ENCODE measurements at places on chromosomes 6 and 20.

DNA sequence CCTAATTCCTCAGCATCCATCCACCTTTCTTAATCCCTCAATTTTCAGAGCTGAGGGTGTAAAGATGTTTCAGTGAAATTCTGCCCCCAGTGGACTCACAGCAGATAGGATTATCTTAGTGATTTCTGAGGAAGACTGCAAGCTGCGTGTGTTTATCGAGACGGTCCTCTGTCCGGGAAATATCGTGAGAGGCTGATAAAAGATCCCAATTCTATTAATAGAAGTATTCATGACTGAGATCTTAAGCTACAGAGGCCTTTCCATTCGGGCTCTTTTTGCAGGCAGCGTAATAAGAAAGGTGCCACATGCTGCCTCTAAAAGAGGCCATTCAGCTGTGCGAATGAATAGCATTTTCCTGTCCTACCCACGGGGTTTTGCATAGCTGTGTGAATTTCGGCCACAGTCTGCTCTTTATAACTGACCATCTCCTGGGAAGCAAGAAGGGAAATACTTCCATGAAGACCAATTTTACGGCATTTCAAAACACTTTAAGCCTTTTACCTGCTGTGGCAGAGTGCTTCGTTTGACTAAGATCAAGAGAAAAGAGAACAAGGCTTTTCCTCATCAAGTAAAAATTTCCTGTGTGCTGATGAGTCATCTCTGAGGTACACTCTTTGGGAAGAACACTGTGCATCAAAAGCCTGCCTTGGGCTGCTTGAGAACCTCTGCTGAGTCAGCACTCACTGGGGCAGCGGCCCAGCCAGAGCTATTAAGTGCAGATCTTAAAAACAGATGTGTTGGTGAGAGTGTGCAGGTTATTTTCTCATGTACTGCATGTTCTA lies 208.8 kb downstream of the ARHGAP18 start:
- no peak for DNase-seq

- DNase-seq = no peak
These were observed 193.7 kb downstream of the GPX5 start for GRCh38 chr6:28719275-28719940.

DNA sequence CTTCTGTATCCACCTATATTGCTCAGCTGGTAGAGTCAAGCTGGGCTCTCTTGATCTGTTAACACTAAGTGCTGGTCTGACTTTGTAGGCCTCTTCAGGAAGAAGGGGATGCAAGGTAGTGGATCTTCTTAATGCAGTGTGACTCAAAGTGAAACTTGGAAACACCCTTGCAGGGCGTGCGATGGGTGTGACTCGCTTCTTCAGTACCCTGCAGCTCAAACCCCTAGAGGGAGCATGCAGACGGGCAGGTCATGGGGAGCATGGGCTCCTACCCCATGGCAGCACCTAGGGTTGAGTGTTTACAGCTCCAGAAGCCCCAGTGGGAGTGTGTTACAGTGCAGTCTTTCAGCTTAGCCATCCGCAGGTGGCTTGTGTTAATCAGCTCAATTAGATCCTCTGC lies 757 bp upstream of the SAMD3 start:
- DNase-seq = peak; percentile 14

DNA sequence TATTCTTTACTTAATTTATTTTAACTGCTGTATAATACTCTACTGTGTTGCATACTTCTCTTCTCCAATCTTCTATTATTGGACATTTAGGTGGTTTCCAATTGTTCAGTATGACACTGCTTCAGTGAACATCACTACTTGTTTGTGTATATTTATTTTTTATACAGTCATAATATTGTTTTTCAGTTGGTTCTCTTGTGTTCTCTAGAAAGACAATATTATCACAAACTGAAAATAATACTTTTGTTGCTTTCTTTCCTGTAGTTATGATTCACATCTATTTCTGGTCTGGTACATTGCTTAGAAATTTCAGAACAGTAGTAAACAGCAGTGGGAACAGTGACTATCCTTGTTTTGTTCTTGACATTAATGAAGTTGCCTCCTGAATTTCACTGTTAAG lies 62.8 kb upstream of the GTSF1L start:
- DNase-seq = no peak

DNA sequence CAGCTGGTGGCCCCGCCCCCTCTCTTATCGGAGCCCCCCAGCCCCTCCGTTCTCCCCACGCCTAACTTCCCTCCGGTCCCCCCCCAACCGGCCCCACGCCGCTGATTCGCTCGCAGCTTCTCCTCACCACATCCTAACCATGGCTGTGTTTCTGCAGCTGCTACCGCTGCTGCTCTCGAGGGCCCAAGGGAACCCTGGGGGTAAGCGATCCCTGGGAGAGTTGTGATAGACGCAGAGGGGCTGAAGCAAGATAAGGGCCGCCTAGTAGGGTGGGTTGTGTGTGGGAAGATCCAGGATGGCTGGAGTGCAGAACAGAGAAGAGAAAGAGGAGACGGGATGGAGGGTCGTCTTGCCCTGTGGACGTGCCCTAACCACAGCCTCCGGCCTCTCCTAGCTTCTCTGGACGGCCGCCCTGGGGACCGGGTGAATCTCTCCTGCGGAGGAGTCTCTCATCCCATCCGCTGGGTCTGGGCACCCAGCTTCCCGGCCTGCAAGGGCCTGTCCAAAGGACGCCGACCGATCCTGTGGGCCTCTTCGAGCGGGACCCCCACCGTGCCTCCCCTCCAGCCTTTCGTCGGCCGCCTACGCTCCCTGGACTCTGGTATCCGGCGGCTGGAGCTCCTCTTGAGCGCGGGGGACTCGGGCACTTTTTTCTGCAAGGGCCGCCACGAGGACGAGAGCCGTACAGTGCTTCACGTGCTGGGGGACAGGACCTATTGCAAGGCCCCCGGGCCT lies at the start of gene MPIG6B:
Gene MPIG6B, plus strand, starts transcription at position 129 of the 735 bp plus-strand sequence. Its CDS starts 11 bp downstream, at position 140.
- DNase-seq = no peak

DNA sequence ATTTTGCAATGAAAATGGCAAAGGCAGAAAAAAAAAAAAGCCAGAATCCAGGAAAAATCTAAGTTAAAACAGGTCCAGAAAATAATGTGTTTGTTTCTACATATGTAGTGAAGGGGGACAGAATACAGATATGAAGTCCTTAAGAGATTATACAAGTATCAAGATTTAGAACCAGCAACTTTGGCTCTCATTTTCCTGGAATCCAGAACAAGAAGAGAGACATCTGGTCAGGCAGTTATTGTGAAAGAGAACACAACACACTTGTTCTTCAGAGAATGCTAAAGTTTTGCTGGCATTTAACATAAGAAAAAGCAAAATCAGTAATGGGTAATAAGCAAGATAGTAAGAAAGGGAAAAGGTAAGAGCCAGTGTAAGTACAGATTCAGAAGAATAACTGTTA lies 21.1 kb downstream of the BAG2 start:
- no peak for DNase-seq

DNA sequence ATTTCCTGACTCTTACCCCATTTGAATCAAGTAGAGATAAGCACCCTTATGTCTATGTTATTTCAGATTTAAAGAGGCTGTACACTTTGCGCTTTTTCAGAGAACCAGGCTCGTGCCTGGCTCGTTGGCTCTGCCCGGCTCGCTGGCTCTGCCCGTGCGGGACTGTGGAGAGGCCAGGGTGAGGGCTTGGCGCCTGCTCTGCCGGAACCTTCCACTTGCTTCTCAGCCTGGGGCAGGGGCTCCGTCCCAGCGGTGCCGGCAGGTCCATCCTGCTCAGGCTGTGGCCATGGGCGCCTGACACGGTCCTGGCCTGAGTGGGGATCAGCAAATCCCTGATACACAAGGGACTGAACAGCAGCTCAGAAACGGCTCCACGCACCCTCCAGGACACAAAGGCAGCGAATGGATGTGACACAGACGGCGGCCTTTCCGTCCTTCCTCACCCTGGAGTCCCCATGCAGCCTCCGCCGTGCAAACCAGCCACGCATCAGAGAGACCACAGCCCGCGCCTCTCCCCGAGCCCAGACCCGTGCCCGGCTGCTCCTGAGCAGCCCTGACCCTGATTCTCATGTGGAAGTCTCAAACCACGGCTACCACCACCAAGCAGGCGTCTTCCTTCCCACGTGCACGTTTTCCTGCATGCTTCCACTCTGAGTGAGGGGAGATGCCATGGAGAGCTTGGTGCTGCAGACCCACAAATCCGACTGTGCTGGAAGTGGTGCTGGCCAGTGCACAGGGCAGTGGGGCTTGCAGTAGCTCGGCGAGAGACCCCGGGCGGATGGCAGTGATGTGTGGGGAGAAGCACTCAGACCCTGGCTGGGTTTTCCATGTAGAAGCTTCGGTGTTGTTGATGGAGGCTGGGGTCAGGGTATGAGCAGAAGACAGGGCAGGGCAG lies 233.9 kb downstream of the ERMARD start:
- DNase-seq = no peak

DNA sequence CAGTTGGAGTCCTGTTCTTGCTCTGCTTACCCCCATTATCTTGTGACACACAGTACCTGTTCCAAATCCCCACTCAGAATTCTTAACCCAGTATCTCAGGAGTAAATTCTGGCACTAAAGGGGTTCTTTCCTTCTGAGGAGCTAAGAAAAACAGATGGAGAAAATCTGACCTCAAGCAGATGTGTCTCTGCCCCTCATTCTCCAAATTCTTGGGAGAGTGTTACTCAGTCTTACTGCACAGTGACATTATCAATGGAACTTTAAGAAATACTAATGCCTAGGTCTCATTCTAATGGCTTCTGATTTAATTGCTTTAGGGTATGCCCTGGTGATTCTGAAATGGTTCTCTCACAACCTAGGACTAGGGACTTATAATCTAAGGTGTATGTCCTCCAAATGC lies 40.6 kb upstream of the PTPRK start:
- no peak for DNase-seq

DNA sequence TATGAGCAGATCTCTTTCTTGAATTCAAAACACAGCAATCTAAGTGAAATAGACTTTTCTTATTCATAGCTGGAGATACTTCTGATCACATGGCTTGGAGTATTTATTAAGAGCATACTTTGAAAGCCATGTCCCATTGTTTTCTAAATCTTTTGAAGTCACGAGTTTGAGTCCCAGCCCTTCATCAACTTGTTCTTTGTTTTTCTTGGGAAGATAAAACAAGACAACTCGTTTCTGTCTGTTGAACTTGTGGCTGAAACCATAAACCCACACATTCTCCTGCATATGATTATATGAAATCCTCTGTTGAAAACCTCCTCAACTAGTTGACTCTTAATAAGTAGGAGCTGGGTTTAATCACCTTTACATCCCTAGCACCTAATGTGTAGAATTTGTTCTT lies 3.3 kb downstream of the RNF144B start:
- no peak for DNase-seq

- no peak for DNase-seq
These were observed 49.5 kb downstream of the ADTRP start for GRCh38 chr6:11729076-11729475.
